Left lobe of liver (tissue), 2 donors: ENCODE measurements at places on chromosomes 12 and 14.
A peak's percentile ranks its signal among the peaks of the same experiment; 100 is the strongest.

GRCh38 chr14:98347686-98348085 is 924.3 kb downstream of the BCL11B start:
- no peak for DNase-seq

DNA sequence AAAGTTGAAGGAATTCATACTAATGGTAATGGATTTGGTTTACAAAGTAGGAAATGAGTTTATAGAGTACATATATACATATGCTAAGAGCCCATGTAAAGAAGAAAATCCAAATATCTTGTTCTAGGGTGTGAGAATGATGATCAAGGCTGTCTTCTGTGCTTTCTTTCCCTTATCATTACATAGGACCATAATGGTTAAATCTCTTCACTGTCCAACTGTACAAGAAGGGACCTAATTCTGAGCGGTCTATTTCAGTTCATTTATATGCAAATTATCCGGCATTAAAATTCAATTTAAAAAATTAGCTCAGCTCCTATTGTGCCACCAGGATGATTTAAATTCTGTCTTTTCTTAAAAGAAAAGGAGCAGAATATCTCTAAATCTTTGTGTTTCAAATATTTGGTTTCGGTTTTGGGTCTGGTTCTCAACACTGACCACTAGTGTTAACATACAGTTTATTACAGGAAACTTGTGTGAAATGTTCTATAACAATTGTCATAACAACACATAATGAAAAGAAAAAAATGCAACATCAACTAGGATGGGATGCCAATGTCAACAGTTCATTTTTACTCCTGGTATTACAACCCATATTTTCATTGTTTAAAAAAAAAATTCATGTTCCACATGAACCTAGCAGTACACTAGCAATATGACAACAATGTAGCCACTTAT is 16.8 kb downstream of the OR4K1 start:
- no peak for DNase-seq

GRCh38 chr12:50302686-50303085 is 19.4 kb upstream of the LIMA1 start:
- DNase-seq = no peak

- DNase-seq = no peak
Measured at GRCh38 chr14:63523735-63524426, 19.3 kb downstream of the PPP2R5E start.

- DNase-seq = no peak
Measured at GRCh38 chr12:89879766-89880165, 171.1 kb upstream of the ATP2B1 start.

GRCh38 chr12:101021442-101021841 is 188.6 kb downstream of the SLC5A8 start:
- DNase-seq = no peak

- no peak for DNase-seq
Measured at GRCh38 chr12:122042910-122043309, 21.2 kb downstream of the BCL7A start.

GRCh38 chr14:60807971-60808370 is 73.4 kb downstream of the MNAT1 start:
- DNase-seq = no peak

GRCh38 chr12:18721452-18721851 is 16.4 kb downstream of the PLCZ1 start:
- no peak for DNase-seq

DNA sequence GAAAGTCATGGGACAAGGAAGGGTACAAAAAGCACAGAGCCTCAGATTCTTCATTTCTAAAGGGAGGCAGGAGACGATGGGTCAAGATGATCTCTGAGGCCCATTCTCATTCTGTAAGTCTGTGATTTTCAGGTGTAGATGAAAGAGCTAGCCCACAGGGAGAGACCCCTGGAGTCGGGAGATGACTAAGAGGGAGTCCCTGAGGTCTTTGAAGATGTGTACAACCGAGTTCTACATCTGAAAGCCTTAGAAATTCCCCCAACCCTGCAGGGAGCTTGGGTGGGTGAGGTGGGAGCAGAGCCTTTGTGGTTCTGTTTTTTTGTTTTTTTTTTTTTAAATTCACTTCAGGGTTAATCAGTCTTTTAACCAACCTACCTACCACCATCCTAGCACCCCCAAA is 3.1 kb downstream of the WNT10B start:
- no peak for DNase-seq

DNA sequence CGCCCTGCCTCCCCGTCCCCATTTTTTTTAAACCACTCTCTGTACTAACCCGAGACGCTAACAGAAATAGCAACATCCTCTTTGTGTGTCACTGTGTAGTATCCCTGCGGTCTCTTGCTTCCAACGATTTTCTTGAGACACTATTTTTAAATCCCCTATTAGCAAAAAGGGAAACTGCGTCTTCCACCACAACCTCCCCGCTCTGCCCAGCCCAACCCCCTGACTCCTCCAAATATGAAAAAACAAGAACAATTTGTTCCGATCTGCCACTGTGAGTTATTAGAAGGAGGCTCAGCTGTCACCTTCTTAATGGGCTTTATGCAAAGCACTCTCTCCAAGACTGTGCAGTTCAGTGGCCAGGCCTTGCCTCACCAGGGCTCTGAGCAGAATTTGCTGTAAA is 76.3 kb downstream of the MAP1LC3B2 start:
- no peak for DNase-seq

DNA sequence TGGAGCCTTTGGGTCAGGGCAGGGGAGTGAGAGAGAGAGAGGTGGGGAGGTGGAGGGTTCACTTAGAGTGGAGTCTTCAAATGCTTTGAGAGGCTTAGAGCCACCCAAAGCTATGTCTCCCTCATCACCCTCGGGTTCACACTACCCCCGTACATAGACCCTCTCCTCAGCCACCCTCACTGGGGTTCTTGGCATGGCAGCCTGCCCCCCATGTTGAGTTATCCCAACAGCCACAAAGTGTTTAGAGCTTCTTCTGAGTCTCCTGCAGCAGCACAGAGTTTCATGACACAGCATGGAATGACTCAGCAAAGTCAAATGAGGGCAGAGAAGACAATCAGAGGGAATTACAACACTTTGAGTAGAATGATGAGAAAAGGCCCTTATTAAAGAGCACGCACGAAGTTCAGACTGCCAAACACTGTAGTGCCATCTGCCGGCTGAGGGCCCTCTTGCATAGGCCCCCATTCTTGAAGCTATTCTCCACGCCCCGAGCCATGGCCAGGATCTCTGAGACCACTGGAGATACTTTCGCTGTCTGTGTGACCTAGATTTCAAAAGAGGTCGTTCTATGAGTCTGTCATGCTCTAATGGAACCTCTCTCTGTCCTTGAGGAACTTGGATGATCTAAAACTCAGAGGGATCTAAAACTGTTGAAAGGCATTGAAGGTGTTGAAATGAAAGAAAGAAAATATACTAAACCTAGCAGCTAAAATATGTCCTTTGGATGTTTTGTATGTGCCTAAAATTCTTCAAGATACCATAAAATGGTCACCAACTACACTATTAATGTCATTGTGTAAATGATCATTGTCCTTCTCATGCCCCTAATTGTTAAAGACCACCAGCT is 221.9 kb downstream of the PELI2 start:
- DNase-seq = peak; percentile 58

DNA sequence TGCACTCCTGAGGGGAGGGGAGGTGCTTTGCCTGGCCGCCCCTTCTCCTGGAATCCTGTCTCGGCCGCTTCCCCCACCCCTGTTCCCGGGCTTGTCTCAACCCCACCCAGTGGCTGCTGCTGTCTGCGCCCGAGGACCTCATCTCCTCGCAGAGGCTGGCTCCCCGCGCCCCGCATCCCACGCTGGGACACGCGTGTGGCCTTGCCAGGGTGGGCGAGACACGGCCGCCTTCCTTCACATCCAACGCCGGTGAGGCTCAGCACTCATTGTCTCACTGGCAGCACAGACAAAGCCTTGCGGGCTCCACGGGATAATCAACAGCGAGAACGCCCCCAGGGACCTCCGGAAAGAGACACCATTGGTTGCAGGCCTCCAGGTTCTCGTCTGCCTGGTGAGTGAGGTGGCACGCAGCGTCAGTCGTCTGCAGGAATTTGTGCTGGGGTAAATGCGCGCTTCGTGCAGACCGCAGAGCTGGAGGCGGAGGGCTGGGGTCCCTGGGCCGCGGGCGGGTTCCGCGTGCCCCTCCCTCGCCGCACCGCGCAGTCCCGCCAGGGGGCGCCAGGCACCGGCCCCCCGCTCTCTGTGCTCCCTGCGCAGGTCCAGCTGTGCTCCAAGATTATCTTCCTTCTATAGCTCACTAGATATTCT is 26.8 kb downstream of the CCDC177 start:
- DNase-seq = no peak

GRCh38 chr14:91317381-91318308 is 73.1 kb upstream of the GPR68 start:
- DNase-seq = peak; percentile 67

GRCh38 chr14:81231540-81231939 is 10.8 kb upstream of the GTF2A1 start:
- no peak for DNase-seq

DNA sequence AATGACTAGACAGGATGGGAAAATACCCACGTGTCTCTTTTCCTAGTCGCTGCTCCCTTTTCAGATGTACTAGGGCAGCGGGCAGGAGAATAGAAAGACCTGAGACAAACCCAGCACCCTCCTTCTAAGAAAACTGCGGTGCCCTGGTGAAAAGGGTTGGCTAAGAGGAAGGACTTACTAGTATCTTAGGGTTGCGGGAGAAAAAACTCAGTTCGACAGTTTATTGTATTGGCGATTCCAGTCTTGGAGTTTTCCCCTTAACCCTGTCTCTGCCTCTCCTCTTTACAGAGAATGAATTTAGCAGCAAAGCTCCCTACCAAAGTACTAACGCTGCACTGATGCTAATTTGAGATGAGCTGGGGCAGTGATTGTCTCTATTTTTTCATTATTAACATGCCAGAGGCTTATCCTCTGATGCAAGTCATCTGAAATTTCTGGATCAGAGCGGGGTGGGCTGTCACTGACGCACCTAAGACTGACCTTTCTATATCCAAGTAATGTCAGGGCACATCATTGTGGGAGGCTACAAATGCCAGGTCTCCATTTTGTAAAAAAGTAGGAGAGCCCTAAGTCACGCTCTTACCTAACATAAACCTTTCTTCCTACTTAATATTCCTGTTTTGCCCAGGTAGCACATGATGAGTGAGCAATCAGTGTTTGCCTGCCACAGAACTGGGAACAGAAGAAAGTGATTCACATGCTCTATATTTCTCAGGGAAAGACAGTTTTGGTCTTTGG is 916 bp upstream of the PAWR start:
- no peak for DNase-seq

- no peak for DNase-seq
Measured at GRCh38 chr14:89576960-89577359, 159.9 kb upstream of the FOXN3 start.

GRCh38 chr12:1934068-1934467 is 15.6 kb upstream of the CACNA2D4 start:
- DNase-seq = peak; percentile 31

DNA sequence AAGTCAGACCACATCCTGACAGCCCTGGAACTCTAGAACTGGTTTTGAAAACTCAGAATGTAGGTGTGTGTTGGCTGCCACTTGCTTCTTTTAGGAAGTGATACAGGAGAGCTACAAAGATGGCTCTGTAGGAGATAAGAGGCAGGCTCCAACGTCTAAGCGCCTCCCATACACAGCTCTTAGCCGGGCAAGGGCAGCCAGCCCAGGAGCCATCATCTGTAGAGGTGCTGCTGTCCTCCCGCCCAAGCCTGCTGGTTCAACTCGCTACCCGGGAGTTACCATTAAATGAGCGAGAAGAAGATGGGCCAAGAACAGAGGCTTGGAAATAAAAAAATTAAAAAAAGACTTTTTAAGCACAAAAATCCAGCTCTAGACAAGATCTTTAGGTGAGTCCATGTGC is 61.2 kb upstream of the DIO3 start:
- DNase-seq = no peak
